Stimulated activated CD8-positive, alpha-beta memory T cell treated with anti-CD3 and anti-CD28 coated beads, Interleukin-7, amount 100 ng/mL, for 1 hour (primary cell): ENCODE measurements at places on chromosomes 11 and 22.

DNA sequence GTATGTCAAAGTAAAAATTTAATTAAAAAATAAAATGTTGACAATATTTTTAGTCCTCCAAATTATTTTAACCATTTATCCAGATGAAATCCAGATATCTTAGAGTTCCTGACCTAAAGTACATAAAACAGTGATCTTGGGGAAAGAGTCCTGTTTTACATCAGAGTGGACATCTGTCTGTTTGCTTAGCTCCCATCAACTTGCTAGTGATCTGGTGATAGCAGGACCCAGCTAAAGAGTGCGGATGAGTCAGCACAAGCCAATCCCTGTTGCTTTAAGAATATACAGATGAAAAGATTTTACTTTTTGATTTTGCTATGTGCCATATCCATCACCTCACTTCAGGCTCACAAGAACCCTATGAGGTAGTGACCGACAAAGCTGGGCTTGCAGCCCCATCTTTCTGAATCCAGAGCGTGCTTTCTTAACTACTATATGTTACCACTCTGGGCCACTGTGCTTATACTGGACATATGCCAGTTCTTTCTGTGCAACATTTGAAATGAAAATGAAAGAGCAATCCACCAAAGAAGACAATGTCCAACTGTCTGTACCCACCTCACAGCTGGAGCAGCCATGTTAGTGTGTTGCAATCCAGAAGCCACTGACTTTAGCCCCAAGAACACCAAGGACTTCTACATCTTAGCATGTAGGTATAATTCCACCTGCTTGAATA lies 167.6 kb upstream of the SESN3 start:
- DNase-seq = no peak

- no peak for DNase-seq
These were observed 408 bp downstream of the PPP2R5B start for GRCh38 chr11:64924910-64925284.

- DNase-seq = no peak
These were observed 3.5 kb downstream of the DDTL start for GRCh38 chr22:23970201-23970641.

- DNase-seq = no peak
These were observed 26.0 kb downstream of the LRRC32 start for GRCh38 chr11:76644591-76644990.

DNA sequence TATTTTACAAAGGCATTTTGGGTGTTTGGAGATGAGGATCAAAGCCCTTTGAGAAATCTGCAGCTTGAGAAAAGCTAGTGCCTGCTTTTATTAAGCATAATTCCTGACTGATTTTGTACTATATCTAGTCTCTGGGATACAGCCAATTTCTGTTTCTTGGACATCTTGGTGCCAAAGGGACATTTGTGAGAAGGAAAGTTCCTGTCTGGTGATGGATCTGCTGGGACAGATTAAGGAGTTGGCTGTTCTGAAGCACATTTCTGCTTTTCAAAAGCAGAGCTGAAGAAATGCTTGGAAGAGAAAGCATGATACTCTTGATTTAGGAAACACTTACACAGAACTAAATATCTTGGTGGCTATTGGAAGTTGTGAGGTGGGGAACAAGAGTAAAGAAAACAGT lies 254.6 kb upstream of the CCDC90B start:
- DNase-seq = no peak

DNA sequence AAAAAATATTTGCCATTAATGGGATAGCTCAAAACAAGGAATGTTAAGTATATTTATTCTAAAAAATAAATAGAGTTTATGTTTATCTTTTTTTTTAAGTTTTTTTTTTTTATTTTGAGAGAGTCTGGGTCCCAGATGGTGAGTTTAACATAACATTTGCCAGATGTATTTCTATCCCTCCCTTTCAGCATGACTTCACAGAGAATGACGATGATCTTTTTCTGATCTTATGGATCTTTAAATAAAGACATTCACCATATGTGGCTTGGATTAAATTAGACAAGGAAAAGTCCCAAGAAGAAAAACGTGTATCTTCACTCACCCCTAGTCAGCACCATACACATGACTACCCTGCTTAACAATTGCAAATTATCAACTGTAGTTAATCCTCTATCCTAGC lies 839.8 kb upstream of the CNTN5 start:
- no peak for DNase-seq
